Stimulated activated CD8-positive, alpha-beta memory T cell treated with anti-CD3 and anti-CD28 coated beads, Interleukin-7, amount 100 ng/mL, for 1 hour (primary cell): ENCODE measurements at places on chromosomes 5 and 9.

GRCh38 chr5:543351-543750 is 19.1 kb upstream of the SLC9A3 start:
- no peak for DNase-seq

GRCh38 chr5:76662521-76662920 is 39.3 kb upstream of the F2RL2 start:
- no peak for DNase-seq

GRCh38 chr5:154467655-154468354 is 10.2 kb downstream of the HAND1 start:
- peak; percentile 58 for DNase-seq

DNA sequence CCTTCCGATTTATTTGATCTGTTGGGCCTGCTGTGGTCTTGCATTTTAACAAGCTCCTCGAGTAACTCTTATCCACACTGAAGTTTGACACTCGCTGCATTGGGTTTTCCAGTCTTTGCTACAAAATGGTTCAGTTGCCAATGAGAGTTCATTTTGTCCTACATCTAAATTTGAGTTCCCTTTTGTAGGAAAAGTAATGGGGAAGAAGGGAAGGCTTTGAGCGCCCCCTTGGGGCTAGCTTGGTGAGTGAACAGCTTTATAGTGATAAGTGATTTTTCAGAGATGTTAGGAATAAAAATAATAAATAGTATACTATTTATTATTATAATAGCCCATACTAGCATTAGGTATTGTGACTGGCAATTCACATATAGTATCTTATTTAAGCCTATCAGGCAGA is 89.9 kb upstream of the GNAQ start:
- DNase-seq, result no peak

DNA sequence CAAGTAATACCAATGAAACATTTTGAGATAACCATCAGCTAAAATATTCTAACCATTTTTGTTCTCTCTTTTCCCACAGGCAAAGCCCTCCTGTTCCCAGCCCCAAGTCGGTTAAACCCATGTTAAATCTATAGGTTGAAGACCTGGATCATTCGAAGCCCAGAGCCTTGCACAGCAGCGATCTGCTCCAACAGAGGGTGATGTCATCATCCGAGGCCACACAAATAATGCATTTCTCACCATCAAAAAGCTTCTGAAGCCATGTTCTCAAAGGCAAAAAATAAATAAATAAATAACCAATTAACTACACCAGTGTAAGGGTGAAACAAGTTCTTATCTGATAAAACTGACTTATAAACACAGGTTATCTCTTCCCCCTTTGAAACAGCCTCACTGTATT is 169.2 kb downstream of the ENTREP1 start:
- DNase-seq, result no peak

- no peak for DNase-seq
These were observed 143.0 kb upstream of the SHB start for GRCh38 chr9:38212016-38212415.

- DNase-seq, result no peak
These were observed 192.4 kb downstream of the GADD45G start for GRCh38 chr9:89797255-89797654.

- DNase-seq, result no peak
These were observed 9.6 kb downstream of the TRIP13 start for GRCh38 chr5:902129-902916.

GRCh38 chr5:171437286-171437821 is 17.9 kb downstream of the FGF18 start:
- DNase-seq, result no peak

DNA sequence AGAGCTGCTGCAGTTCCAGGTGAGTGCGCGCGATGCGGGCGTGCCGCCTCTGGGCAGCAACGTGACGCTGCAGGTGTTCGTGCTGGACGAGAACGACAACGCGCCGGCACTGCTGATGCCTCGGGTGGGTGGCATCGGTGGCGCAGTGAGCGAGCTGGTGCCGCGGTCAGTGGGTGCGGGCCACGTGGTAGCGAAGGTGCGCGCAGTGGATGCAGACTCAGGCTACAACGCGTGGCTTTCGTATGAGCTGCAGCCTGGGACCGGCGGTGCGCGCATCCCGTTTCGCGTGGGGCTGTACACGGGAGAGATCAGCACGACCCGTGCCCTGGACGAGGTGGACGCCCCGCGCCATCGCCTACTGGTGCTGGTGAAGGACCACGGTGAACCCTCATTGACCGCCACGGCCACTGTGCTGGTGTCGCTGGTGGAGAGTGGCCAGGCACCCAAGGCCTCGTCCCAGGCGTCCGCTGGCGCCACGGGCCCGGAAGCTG is 2.0 kb downstream of the PCDHA3 start:
- DNase-seq, result no peak

DNA sequence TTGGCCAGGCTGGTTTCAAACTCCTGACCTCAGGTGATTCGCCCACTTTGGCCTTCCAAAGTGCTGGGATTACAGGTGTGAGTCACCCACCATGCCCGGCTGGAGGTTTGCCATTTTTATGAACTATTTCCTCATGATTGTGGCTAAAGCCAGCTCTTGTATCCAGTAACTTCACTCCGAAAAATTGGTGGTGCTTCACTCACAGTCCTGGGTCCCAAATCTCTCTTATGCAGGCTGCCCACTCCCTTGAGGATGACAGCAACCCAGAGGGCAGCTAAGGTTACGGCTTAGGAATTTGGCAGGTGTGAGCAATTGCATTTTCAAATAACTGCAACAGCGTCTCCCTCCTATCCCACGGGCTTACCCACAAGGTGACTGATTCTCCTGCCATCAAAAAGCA is 23.4 kb upstream of the FUBP3 start:
- DNase-seq, result no peak

DNA sequence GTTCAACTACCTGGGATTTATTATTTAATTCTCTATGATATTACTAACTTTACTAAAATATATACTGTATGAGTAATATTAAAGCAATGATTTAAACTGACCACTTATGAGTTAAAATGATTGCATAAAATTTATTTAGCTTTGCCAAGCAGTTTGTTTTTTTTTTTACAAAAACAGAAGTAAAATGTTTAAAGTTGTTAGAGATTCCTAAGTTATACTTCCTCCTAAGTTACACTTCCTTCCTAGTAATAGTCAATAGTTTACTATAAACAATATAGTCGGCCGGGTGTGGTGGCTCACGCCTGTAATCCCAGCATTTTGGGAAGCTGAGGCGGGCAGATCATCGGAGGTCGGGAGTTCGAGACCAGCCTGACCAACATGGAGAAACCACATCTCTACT is 23.7 kb upstream of the LRRC19 start:
- no peak for DNase-seq

DNA sequence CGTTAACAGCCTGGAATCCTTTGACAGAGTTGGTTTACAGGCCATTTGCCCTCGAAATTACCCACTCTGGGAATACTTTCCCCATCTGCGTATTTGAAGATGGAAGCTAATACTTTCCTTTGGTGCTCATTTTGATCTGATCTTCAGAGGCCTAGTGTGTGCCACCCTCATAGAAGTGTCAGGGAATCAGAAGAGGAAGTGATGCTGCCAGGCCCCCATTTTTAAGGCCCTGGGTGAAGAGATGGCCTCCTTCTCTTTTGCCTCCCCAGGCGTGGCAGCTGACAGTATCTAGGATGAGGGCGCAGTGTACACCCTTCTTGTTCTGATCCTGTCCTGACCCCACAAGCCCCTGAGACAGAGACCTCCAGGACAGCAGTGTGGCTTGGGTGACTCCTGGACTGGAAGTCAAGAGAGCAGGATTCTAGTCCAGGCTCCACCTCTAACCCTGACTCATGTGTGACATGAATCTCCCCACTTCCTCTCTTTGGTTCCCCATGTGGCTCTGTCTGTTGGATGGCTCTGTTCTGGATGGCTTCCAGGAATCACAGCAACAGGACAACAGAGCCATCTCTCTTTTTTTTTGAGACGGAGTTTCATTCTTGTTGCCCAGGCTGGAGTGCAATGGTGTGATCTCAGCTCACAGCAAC is 27.8 kb downstream of the CSF1R start:
- no peak for DNase-seq

- no peak for DNase-seq
These were observed 191.6 kb upstream of the MSX2 start for GRCh38 chr5:174532455-174533453.

- no peak for DNase-seq
These were observed 177.3 kb downstream of the C9orf152 start for GRCh38 chr9:110030632-110031031.

DNA sequence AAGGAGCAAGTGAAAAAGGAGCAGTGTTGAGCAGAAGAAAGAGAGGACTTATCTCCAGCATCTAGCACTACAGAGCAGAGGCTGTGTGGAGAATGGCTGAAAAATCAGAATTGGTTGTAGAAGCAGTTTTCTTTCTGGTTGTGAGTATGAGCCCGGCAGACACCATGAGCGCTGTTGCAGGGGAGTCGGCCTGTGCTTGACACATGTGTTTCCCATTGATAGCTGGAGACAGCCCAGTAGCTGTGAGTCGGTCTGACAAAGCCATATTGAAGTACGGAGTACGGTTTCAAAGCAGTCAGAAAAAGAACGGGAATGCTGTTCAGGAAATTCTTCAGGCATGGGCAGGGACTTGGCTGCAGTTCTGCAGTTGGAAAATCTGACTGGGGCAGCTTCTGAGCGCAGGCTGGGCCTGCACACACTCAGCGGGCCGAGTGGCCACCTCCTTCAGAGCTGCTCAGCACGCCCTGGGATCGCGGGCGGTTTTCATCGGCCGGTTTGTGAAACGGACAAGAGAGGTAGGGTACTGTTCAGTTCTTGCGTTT is at the start of gene SGCD:
SGCD (plus strand) TSS at position 447 of the 542 bp plus-strand sequence.
- no peak for DNase-seq

DNA sequence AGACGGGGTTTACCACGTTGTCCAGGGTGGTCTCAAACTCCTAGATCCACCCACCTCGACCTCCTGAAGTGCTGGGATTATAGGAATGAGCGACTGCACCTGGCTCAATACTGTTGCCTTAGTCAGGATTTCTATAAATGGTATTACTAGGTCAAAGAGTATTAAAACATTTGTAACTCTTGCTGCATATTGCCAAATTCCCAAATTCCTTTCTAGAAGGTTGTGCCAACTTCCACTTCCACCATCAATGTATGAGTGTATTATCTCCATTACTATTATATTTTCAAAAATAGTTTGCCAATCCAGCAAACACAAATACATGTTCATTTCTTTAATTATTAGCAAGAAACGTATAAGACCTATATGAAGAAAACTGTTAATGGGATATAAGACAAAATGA is 10.6 kb downstream of the PTGR1 start:
- DNase-seq, result no peak

DNA sequence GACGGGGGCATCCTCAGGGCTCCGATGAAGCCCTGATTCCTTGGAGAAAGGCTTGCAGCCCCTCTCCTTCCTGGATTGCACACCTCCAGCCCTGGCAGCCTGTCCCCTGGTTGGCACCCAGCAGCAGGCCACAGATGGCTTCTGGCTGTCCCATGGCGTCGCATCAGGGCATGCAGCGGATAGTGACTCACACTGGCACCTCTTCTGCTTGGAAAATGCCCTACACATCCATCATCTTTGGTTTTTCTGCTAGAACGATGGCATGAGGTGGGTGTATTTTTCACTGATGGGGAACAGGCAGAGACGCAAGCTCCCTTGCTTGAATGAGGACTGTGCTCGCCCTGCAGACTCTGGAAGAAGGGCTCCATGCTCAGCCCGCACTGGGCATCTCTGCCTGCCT is 23.2 kb upstream of the IER5L start:
- no peak for DNase-seq

DNA sequence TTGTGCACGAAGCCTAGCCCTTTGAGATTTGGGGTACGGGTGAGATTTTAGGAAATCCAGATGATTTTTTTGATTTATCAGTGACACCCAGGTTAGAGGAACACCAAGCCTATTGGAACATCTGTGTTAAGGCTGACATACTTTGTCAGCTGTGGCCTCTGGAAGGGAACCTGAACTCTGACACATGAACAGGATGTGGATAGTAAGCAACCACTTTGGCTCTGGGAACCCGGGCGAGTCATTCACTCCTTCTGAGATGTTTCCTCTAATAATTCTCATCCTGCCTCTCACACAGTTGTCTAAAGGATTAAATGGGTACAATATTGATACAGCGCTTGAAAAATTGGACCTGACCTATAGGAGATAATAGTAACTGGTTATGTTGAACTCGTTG is 67.8 kb downstream of the FGF1 start:
- DNase-seq, result no peak
